ENCODE measurements at places on chromosomes 13 and 19. TPM values are rescaled to one million over a fixed set of nuclear protein-coding genes. Genes with fewer than 3 reads are reported as not detected.

The PRR12 gene
- 12.0 TPM for total RNA-seq

- no peak for DNase-seq
Observed at GRCh38 chr13:98786023-98786422, 33.6 kb upstream of the SLC15A1 start.

DNA sequence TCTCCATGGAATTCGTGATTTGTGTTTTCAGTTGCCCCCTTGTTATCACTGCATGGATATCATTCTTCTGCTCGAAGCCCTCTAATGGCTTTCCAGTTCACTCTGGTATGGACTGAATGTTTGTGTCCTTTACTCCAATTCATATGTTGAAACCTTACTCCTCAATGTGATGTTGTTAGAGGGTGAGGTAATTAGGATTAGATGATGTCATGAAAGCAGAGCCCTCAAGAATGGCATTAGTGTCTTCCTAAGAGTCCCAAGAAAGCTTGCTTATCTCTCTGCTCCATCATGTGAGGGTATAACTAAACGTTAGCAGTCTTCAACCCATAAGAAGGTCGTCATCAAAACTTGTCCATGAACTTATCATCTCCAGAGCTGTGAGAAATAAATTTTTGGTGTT, 1626.3 kb upstream of the MIR17HG start:
- DNase-seq: no peak

The MEIOSIN gene
- total RNA-seq: not detected

The ZNF415 gene
- 4.8 TPM for total RNA-seq

The ZNF57 gene
- total RNA-seq: 1.6 TPM

DNA sequence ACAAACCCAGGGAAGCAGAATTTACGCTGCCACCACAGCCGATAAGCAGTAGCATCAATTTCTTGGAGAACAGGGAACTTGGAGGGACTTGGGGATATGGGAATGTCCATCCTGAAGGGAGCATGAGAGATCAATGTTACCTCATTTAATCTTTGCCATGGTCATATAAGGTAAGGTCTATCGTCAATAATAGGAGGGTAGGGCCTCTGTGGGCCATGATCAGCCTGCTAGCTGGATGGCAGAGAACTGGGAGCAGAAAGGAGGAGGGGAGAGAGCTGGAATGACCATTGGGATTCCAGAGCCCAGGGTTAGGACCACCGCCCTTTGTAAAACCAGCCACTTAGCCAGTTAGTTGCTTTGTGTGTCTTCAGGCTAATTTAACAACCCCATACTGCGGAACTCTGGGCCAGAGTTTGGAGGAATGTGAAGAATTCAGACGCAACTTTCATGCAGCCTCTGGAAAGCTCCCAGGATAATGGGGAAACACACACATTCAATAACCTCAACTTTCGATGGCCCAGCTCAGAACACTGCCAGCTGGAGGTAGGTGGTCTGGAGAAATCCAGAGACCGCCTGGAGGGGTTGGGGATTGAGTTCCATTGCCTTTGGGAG, 40.3 kb downstream of the ZNF557 start:
- no peak for DNase-seq

Data from pancreas (tissue), 10 donors.